ENCODE measurements at places on chromosomes 4 and X.

- no peak for DNase-seq
Measured at GRCh38 chr4:73452953-73453700, 17.1 kb downstream of the AFP start.

DNA sequence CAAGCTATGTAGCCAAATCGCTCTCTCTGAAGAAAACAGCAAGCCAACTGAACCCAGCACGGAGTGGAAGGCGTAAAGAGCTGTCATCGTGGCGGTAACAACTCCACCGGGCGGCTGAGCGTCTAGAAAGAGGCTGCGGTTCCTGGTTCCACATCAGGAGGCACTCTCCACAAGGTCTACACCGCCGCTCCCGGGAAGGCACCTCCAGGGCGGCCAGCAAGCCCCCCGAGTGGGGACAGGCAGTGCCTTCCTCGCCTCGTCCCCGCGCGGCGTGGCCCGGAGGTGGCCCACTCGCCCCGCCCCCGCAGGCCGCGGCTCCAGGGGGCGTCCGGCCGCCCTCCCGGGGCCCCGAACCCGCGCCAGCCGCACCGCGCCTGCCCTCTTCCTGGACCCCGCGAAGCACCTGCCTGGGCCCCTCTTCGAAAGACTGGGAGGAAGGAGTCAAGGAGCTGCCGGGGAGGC, 755 bp downstream of the KLHL8 start:
- DNase-seq: peak; percentile 77

GRCh38 chr4:10129196-10130177, 12.9 kb upstream of the WDR1 start:
- DNase-seq: no peak

DNA sequence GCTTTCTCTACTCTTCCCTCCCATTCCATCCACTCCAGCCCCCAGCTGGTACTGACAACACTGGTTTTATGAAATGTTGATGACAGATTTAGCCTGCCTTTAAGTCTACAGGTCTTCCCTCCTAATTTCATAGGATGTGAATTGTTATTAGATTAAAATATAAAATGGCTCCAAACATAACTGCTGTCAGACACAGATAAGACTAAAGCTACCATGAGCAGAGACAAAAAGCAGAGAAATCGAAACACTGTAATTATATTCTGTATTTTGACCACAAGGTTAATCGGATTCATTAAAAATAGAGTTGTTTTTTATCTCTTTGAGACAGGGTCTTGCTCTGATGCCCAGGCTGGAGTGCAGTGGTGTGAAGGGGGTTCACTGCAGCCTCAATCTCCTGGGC, 28.3 kb downstream of the SEC24D start:
- no peak for DNase-seq

DNA sequence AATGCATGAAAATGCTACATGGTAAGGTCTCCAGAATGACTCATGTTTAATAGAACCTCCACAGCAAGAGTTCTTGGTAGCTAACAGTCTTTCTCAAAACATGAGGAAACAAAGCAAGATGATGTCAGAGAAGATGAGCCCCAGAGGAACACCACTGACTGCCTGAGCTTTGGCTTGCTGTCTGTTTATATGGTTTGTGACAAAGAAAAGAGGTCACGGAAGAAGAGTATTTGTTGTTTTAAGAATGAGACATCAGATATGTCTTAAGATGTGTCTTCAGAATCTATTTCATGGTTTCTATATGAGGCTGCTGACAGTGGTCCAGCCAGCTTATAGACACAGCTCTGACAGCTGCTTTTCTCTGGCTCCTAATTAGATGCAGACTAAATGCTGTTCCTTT, 18.8 kb upstream of the AREG start:
- DNase-seq: no peak

GRCh38 chrX:132664273-132664672, 175.4 kb upstream of the MBNL3 start:
- DNase-seq: no peak

GRCh38 chr4:48173056-48173991, 39.3 kb upstream of the TXK start:
- no peak for DNase-seq

DNA sequence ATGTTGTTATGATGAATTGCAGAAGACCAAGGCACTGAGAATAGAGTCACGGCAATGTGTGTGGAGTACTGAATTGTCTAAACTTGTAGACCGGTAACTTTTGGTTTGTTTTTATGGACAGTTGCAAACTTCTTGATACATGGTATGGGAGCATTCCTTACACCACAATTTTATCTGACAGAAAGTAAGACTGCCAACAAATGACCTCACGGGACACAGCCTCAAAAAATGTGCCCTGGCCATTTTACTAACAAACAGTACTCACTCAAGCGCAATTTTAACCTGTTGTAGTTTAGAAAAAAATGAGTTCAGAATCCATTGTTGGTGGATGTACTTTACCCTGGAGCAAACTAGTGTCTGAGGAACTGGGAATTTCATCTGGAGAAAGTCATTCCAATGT, 321.2 kb downstream of the CAMK2D start:
- no peak for DNase-seq

- no peak for DNase-seq
Measured at GRCh38 chr4:187550256-187550950, 445.2 kb upstream of the ZFP42 start.

DNA sequence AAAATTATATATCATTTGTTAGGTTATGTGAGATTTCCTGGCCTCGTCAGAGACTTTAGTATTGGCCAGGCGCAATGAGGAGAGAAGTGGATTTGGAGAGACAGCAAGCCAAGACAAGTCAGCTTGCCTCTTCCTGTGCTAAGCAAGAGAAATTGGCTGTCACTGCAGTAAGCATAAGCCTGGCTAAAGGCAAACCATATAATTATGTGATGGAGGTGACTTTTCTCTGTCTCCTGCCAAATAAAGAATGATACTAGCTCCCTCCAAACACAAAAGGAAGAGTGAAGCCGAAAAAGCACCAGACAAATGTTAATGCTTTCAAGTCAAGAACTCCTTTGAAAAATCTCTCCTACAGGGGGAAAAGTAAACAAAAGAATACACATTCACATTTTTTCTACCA, 2246.0 kb downstream of the ARAP2 start:
- no peak for DNase-seq

GRCh38 chr4:99735822-99736221, 78.2 kb upstream of the C4orf54 start:
- no peak for DNase-seq

- no peak for DNase-seq
Measured at GRCh38 chrX:143988356-143988755, 104.5 kb downstream of the UBE2NL start.

GRCh38 chr4:169050881-169051760, 41.1 kb upstream of the CBR4 start:
- DNase-seq: no peak

DNA sequence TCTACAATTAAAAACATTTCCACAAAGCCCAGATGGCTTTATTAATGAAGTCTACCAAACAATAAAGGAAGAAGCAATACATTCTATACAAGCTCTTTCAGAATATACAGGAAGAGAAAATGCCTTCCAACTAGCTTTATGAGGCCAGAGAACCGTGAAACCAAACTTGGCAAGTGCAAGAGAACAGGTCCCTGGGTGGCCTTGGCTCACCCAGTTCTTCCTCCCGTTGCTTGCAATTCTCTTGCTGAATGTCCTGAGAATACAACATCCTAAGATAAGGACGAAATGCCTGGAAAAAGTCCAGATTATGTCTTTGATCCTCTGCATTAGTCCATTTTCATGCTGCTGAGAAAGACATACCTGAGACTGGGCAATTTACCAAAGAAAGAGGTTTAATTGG, 204.9 kb downstream of the MAD2L1 start:
- no peak for DNase-seq

DNA sequence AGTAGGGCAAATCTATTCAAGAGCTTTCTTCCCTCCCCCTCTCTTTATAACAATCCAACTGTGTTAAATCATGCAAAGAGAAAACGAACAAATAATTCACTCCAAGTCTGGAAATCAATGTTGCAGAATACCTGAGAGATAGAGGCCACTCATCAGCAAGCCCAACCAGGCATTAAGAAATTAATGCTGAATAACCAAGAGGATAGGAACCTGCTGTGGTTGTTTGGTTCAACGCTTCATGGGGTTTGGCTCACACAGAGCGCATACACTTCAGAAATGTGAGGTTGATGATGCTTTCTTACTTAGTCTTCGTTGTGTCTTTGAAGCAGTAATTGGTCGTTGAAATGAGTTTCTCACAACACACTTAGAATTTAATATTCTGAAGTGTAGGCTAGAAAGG, 1540.0 kb upstream of the PABPC4L start:
- DNase-seq: no peak

GRCh38 chrX:132743086-132743485, 215.3 kb downstream of the HS6ST2 start:
- no peak for DNase-seq

GRCh38 chr4:47462799-47463234, 685 bp downstream of the COMMD8 start:
- no peak for DNase-seq

DNA sequence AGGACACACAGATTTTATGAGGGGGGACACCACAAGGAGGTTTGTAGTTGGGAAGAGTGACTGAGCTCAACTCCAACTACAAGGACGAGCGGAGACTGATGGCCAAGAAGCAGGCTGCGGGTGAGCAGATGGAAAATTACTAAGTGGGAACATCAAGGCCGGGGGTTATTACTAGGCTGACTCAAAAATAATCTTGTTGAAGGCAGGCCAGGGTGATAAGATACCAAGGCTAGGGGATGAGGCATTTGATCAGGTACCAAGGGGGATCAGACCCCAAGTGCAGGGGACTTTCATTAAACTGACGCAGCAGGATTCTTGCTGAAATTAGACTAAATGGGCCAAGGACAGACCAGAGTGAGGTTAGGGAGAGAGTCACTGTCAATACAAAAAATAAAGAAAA, 119.4 kb upstream of the SORBS2 start:
- no peak for DNase-seq

DNA sequence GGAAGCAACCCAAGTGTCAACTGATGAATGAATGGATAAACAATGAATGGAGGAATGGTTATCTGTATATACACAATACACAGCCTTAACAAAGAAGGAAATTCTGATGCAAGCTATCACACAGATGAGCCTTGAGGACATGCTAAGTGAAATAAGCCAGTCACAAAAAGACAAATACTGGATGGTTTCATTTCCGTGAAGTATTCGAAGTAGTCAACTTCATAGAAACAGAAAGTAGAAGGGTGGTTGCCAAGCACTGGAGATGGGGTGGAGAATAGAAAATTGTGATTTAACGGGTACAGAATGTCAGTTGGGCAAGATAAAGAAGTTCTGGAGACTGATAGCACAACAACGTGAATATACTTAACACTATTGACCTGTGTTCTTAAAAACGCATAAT, 28.2 kb downstream of the CENPU start:
- no peak for DNase-seq

DNA sequence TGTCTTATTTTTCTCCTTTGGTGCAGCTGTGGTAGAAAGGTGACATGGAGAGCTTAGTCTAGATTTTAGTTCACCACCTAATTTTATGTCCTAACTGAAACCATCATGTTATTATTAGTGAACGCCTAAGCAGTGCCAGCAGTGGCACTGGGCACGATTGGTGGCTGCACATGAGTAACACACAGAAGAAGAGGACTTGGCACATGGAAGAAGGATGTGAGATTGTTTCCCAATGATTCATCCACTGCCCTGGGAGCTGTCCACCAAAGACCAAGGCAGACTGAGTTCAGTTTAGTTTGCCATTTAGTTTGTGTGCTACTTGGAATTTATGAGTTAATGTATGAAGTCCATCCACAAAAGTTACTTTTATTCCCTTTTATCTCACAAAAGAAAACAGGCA, 68.1 kb upstream of the NAP1L5 start:
- DNase-seq: no peak
